GM20000 (cell line): ENCODE measurements at places on chromosomes 16 and 17.

GRCh38 chr17:75524970-75525805 is at the start of gene LLGL2:
LLGL2 (plus strand) TSS chr17:75525697; CDS start chr17:75543427, 17,730 bp downstream.
- peak; percentile 99 for DNase-seq

DNA sequence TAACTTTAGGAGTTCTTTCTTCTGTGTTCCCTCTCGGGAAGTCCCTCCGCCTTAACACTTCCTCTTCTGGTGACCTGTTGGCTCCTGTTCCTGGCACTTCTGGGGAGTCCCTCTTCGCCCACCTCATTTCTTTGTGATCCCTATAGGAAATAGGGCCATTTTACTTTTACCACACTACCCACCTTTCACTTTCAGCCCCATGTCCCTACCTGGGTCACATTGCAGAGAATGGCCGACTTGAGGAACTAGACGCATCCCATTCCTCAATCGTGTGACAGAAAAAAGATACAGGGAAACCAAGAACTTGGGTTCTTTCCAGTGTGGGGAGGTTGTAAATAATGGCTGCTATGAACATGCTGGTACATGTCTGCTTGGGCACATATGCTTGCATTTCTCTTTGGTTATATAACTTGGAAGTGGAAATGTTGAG is 6.6 kb downstream of the IL21R start:
- no peak for DNase-seq

DNA sequence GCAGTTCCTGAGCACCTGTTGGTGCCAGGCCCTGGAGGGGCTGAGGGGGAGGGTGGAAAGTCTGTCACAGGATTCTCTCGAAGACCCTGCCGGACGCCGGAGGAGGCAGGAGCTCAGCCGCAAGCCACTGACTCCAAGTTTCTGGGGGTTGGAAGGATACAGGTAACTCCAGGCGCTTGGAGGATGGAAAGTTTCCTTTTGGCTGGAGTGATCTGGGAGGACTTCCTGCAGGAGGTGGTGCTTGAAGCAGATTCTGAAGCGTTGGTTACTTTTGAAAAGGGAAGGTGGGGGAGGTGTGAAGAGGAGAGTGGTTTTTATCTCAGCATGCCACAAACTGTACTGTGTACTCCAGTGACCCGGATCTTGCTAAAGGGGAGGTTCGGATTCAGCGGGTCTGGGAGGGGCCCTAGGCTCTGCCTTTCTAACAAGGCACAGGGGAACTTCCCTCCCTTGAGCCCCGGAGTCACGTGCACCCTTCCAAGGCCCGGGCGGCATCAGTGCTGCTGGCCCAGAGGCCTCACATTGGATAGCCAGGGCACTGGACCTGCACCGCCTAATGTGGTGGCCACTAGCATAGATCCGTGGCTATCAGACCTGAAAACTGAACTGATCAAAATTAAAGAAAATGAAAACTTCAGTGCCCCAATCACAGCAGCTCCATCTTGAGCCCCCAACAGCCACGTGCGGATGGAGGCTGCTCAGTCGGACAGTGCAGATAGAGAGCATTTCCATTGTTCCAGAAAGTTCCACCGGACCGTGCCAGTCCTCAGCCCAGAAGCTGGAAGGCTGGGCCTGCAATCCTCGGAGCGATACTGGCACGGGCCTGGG is 42.2 kb upstream of the GSE1 start:
- peak; percentile 86 for DNase-seq

DNA sequence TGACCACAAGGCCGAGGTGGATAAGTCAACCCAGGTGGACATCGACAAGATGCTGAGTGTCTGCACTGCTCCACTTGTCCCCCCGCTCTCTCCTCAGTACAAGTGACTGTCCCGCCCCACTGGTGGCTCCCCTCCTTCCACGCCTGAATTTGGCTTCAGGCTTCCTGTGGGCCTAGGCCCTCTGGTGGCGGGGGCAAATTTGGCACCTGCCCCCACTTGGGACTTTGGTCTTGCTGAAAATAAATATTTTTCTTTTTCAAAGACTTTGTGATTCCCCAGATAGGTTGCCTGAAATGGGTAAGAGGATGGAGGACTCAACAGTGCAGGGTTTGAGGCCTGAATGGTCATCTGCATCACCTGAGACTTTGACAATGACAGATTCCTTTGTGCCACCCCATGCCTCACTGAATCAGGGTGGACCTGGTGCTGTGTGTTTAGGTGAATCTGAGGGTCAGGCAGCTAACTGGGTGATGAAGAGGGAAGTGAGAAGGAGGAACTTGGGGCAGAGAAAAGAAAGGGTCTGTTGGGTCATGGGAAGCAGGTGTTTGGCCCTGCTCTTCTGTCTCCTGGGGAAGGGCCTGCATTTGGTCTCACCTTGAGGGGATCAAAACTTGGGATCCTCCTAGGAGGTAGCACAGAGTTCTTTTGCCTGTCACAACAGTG is 2.0 kb downstream of the C16orf86 start:
- no peak for DNase-seq

GRCh38 chr16:11105038-11105903 is 150.7 kb downstream of the SOCS1 start:
- peak; percentile 61 for DNase-seq

- no peak for DNase-seq
Measured at GRCh38 chr16:12362482-12363458, 386.2 kb downstream of the SNX29 start.

GRCh38 chr17:55852734-55853133 is 101.9 kb downstream of the PCTP start:
- DNase-seq: no peak

DNA sequence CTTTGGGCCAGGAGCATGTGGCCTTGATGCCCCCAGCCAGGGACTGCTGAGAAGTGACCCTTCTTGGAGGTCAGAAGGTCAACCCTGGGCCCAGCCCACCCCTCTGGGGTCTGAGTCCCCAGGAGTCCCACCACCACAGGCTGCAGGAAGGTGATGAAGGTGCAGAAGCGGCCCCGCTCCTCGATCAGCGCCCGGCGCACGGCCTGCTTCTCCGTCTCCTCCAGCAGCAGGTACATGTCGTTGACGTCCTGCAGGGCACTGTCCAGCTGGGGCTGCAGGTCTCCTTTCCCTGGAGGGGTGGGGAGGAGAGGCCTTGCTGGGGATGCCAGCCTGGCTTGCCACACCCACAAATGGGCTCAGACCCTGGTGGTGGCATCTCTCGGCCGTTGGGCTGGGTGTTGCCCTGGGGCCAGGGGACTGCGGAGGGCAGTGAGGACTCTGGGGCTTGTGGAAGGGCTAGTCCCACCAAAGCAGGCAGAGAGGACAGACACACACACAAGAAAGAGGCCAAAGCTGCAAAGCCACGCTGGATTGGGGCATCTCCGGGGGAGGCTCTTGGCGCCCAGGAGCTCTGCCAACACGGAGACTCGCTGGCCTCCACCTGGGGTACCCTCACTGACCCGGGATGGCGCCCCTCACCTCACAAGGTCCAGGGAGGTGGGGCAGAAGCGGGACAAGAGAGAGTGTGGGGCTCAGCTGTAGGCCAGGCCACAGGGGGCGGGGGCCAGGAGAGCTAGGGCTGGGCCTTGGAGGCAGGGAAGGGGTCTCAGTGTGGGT is 7.5 kb downstream of the MTSS2 start:
- DNase-seq: no peak

GRCh38 chr17:83053021-83053681 is 26.3 kb upstream of the METRNL start:
- DNase-seq: no peak

GRCh38 chr17:76558198-76559095 is 18.6 kb downstream of the PRCD start:
- DNase-seq: no peak

DNA sequence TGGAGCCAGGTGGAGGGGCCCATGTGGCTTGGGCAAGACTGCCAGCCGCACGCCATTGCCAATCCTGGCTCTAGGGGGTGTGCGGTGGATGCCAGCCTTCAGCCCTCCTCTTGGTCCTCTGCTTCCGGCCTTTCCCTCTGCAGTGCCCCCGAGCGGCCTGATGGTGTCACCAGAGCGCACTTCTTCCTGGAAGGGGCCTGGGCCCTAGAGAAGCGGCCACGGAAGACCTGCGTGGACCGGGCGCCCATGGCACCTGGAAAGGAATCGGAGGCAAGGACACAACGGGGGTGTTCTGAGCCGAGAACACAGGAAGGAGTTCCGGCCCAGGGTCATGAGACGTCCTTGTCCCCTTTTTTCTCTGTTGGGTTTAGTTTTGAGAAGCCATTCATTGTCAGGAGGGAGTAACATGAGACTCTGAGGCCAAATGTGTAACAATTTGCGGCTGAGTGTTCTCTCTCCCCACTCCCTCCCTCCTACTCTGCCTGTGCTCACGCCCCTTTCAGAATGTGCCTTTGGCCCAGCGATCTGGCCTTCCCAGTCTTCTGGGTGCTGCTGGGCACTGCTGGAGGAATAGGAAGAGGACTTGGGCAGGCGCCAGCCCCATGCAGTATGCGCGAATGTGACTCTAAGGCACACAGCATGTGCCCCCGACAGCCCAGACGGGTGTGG is 92.8 kb downstream of the IRX3 start:
- DNase-seq: peak; percentile 80

GRCh38 chr16:58931436-58931835 is 197.3 kb upstream of the GOT2 start:
- DNase-seq: no peak

GRCh38 chr17:20952183-20952582 is 90.6 kb downstream of the USP22 start:
- no peak for DNase-seq

GRCh38 chr16:71358464-71358998 is at the start of gene CALB2:
CALB2 (plus strand) TSS chr16:71358723; CDS start chr16:71358793, 70 bp downstream.
- DNase-seq: peak; percentile 91
